ENCODE measurements at places on chromosomes 1 and 21.
A peak's percentile ranks its signal among the peaks of the same experiment; 100 is the strongest.

GRCh38 chr21:34129039-34129891, 55.9 kb downstream of the MRPS6 start:
- peak; percentile 22 for DNase-seq

DNA sequence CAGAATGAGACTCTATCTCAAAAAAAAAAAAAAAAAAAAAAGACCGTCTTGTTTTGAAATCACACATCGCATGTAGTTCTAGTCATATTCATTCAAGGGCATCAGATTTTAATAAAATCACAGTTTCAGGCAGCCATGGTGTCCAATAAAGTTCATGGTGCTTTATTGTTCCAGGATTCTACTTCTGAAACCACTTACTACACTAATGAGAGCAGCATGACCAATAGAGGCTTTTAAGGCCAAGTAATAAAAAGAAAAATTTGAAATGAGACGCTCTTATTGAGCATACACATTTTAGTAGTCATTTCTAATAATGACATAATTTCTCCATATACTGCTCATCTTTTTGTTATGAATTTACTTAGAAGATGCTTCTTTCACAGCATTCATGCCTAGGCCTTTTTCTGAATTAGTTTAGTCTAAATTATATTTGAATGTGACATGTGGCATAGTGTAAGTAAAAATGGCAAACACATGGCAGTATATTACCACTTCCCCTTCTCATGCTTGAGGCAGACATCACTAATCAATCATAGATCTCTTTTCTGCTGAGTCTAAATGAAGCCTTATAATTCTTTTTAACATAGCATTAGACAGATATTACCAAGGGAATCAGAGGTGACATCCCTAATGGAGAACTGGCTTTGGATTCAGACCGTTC, 18.5 kb downstream of the NTMT2 start:
- DNase-seq: no peak

GRCh38 chr1:61287734-61288133, 205.4 kb downstream of the NFIA start:
- DNase-seq: peak; percentile 71

GRCh38 chr1:25560001-25560400, 16.6 kb downstream of the LDLRAP1 start:
- DNase-seq: no peak

DNA sequence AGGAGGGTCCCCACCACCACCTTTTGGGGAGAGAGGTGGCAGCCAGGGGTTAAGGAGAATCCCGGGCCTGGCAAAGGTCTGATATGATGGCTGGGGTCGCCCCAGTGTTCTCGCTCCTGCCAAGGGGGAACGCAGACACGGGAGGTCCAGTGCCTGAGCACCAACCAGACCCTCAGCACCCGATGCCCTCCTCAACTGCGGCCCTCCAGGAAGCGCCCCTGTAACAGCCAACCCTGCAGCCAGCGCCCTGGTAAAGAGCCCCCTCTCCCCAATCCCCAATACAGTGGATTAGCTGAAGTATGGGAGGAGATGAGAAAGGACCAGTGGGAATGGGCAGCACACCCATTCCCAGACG, 10.4 kb downstream of the ADAMTSL4 start:
- DNase-seq: no peak

GRCh38 chr1:208238710-208239472, 5.3 kb downstream of the PLXNA2 start:
- no peak for DNase-seq

DNA sequence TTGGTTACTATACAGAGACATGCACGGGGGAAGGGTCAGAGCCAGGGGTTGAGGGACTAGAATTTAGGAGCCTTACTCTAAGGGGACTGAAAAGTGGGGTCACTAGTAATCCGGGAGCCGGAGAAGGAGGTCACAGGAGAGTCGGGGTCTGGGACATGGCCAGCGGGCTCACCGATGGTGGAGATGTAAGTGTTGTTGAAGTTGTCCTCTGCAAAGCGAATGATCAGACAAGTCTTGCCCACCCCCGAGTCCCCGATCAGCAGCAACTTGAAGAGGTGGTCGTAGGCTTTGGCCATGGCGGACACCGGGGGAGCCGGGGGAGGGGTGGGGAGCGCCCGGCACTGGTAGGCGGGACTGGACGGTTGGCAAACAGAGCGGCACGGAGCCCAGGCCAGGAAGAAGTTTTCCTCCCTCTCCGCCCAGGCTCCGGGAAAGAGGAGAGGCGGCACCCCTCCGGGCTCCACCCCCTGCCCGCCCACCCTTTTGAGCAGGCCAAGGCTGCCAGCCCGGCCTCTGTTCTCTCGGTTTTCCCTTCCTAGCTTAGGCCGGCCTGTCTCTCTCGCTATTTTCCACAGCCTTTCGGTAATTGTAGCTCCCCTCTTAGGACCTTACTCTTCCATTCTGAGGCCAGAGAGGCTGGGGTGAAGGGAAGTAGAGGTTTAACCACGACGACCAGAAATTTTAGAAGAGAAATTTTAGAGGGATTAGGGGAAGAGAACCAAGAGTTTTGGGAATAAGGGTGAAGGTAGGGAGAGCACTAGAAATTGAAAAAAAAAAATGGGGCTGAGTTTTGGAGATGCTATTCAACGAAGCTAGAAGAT, at the start of gene RAB13:
Gene RAB13, minus strand, starts transcription at position 399 of the 821 bp plus-strand sequence. Its CDS starts 103 bp downstream, at position 296.
- DNase-seq: no peak

GRCh38 chr21:14880922-14881321, 183.9 kb downstream of the NRIP1 start:
- no peak for DNase-seq
